Suprapubic skin (tissue), 4 donors: ENCODE measurements at places on chromosomes 12 and 14. TPM values are rescaled to one million over a fixed set of nuclear protein-coding genes. Genes with fewer than 3 reads are reported as not detected.
A peak's percentile ranks its signal among the peaks of the same experiment; 100 is the strongest.

DNA sequence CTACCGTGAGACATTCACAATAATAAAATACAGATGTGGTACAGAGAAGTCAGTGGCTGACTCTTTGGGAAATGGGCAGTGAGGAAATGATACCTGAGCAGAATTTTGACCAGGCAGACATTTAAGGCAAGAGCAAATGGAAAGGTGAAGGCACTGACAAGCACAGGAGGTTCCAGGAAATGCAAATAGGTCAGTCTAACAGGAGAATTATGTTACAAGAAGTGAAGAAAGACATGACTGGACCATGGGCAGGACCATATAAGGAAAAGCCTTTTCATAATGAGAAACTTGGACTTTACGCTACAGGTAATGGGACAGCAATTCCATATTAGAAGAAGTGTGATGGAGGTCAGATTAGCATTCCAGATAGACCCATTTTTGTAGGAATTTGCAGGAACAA lies 338.9 kb downstream of the PDZRN4 start:
- DNase-seq = no peak

DNA sequence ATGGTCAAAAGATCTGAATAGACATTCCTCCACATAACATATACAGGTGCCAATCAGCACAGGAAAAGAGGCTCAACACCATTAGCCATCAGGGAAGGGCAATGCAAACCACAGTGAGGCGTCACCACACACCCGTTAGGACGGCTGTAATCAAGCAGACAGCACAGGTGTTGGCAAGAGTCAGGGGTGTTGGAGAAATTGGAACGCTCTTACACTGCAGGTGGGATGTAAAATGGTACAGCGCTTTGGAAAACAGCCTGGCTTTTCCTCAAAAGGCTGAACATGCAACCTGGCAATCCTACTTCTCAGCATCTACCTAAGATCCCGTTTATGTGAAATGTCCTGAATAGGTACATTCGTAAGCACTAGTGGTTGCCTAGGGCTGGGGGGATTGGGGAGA lies 21.5 kb upstream of the MMP17 start:
- no peak for DNase-seq

- DNase-seq = no peak
Measured at GRCh38 chr14:24920265-24921075, 129.5 kb downstream of the STXBP6 start.

- DNase-seq = no peak
Measured at GRCh38 chr12:6758506-6759095, 5.7 kb upstream of the MLF2 start.

GRCh38 chr12:64145226-64145625 lies 76.9 kb downstream of the KICS2 start:
- no peak for DNase-seq

DNA sequence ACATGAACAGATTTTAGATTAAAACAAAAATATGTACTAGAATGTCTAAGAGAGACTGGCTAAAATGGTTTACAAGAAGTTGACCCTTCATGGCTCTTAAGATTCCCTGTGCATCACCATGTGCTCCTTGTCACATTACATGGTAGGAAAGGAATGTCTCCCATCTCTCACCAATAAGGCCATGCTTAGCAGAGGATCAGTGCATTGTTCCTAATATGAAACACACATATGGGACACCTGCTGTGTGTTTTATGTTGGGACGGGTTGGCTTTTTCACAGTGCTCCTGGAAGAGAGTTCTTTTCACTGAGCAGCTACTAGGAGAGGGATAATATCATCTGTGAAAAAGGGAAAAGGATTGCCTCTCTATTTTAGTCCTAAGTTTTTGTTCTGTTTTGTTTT lies 9.6 kb downstream of the PFKM start:
- no peak for DNase-seq

DNA sequence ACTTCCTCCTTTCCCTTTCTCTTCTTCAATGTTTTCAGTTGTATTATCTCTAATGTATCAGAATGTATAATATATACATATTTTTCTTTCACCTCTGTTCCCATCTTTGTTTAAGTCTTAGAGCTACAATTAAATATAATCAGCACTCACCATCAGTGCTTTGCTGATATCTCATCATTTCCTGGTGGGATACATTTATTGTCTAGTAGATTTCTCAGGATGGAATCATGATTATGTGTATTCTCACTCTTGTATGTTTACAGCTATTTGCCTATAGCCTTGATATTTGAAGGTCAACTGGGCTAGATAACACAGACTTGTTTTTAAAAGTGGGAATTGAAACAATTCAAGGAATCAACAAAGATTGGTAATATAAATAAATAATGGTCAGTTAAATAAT lies 124.9 kb upstream of the EEA1 start:
- no peak for DNase-seq

GRCh38 chr12:122895320-122895703 lies 612 bp downstream of the VPS37B start:
- no peak for DNase-seq

GRCh38 chr12:64780132-64780530 lies 20.9 kb upstream of the GNS start:
- no peak for DNase-seq

DNA sequence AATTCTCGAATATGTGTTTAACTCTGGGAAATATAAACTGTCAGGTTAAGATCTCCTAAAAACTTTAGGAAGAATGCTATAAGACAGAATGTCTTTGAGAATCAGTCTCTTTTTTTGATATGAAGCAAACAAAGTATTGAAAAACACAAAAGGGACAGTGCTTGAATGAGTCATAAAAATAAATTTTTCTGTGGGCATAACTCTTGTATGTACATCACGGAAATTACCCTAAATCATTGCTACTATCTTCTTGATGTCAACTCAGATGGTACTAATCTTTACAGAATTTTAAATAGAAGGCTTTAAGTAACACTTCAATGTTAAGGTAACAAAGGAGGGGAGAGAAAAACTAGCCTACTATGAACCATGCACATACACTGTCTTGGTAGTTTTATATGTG lies 244.0 kb upstream of the AMIGO2 start:
- DNase-seq = no peak

- peak; percentile 90 for DNase-seq
Measured at GRCh38 chr14:94342334-94342934, 19.3 kb upstream of the SERPINA6 start.

DNA sequence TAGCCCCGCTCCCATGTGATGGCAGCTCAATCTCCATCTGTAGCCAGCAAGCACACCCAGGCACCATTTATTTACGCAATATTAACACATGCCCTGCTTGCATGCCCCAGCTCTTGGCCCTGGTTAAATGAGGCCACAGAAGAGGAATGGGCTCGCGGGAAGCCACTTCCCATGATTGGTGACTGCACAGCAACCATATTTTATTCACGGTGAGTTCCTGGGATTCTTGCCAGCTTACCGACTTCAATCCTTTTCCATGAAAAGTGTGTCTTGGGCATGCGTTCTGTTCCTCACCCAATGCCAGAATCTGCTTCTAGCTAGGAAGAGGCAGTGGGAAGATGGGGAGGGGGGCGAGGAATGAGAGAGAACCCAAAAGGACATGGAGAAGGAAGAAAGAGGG lies 54.7 kb downstream of the PITPNM2 start:
- DNase-seq = no peak

DNA sequence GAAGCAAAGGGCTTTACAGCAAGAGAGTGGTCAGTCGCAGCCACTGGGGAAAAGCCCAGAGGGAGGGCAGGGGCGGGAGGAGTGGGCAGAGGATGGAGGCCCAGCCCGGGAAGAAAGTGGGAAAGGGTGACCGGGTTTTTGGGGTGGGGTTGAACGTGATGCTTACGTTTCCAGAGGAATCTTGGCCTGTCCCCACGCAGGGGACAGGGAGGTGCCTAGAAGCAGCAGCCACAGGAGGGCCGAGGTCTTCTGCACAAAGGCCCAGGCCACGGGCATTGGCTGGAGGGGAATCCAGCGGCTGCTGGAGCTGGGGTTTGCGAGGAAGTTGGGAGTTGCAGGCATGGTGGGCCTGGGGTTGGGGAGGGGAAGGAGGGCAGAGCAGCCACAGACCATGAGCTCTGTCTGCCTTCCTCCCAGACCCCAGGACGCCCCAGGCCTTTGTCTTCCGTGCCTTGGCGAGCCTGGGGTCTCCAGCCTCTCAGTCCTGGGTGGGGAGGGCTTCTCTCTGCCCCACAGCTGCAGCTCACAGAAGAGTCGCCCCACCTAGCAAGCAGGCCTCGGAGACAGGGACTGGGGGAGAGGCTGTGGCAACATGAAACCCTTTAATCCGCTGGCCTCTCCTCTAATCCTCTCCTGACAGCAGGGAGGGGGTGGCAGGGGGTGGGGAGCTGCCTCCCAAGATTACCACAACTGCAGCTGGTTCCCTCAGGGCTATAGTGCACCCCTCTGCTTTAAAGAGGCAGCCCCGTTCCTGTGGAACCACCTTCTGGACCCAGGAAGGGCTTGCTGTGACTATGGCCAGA lies at the start of gene CACNA2D4:
Gene CACNA2D4 (minus strand): TSS at position 572 of the 803 bp plus-strand sequence. CDS start 179 bp downstream, at position 393.
- peak; percentile 65 for DNase-seq

GRCh38 chr12:31785318-31785717 lies 56.5 kb upstream of the AMN1 start:
- DNase-seq = no peak

GRCh38 chr12:106269150-106269771 lies 21.4 kb upstream of the CKAP4 start:
- DNase-seq = no peak

- DNase-seq = no peak
Measured at GRCh38 chr14:24443053-24443665, 583 bp upstream of the SDR39U1 start.

GRCh38 chr12:113227686-113228391 lies 6.6 kb downstream of the TPCN1 start:
- DNase-seq = no peak

DNA sequence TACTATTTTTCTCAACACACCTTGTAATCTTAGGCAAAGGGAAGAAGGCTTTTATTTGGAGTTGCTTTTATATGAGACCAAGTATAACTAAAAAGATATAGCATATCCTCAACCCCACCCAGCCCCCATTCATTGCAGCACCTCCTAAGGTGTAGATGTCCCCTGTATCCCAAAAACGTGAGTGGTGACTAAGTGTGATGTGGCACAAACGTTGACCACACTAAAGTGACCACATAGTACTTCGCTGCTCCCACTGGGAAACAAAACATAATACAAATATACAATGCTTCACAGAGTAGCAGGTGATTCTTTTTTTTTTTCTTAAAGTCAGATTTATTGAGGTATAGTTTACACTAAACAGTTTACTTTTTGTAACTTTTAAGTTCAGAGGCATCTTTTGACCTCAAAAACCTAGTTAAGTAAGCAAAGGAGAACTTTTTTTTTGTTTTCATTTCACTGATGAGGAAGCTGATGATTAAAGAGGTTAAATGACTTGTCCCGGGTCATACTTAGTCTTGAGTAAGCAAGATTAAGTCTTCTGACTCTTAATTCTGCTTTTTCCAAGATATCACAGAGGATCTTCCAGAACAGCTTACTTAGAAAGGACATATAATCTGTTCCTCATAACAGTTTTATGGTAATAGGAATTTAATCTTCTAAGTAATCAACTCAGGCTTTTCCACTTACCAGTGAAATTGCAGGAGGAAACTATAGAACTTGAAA lies 245.2 kb upstream of the PLEKHG7 start:
- no peak for DNase-seq

GRCh38 chr12:13044002-13044905 lies at the start of gene FAM234B:
Gene FAM234B (plus strand): TSS chr12:13044381. CDS start chr12:13044404, 23 bp downstream.
- DNase-seq = peak; percentile 86

DNA sequence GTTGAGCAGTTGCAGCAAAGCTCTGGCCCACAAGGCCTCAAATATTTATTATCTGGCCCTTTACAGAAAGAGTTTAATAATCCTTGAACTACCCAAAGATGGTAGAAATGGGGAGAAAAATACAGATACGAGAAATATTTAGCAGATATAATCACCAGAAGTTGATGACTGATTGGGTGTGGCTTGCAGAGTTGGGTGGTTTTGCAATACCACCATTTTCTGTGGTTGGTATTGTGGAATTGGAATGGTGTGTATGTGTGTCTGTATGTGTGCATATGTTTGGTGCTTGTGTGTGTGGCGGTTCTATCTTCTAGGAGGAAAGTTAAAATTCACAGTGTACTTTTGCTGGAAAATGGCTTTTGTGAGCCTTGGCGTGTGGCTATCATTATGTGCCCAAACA lies 85.4 kb upstream of the MANSC4 start:
- no peak for DNase-seq

GRCh38 chr12:1505576-1505975 lies 88.8 kb downstream of the FBXL14 start:
- no peak for DNase-seq

GRCh38 chr12:105253866-105254513 lies 18.0 kb upstream of the APPL2 start:
- DNase-seq = no peak

DNA sequence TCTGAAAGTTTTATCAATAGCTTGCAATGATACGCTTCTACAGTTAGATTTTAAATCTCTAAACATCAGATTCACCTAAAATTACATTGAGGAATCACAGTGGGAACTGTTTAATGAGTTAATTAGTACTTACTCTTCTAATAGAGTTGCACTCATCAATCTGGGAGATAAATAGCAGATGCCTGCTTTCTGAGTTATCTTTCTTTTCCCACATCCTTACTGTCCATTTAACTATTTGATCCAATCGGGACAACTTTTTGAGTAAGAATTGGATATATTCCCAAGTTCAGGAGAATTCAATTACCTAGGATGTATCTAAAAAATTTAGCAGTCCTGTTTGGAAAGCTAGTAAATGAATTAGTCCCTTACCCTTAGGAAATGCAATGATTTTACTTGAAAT lies 162.3 kb downstream of the KCNH5 start:
- DNase-seq = no peak

- DNase-seq = peak; percentile 81
Measured at GRCh38 chr12:131074221-131075083, 120.7 kb downstream of the ADGRD1 start.

DNA sequence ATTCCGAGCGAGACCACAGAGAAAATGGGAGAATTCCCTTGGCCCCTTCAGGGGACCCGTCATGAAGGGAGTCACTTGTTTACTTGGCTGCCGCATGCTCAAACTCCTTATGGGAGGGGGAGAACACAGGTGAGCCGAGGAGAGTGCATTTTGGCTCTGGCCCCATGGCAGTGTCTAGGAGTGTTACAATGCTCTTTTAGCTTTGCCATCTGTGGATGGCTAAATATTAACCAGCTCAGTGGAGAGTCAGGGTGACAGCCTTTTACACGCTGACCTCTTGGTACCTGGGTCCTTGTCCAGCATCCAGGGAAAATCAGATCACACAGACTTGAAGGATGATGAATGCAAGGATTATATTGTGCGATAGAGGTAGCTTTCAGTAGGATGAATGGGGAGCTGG lies 146.4 kb upstream of the ATXN7L3B start:
- DNase-seq = no peak

Gene CEP83
- total RNA-seq = 18.4 TPM

Gene SLC25A47
- 1.4 TPM for total RNA-seq

Gene CD27
- not detected for total RNA-seq

Gene SLC6A13
- not detected for total RNA-seq

Gene ABCD2
- 0.72 TPM for total RNA-seq

Gene TMEM121
- 1.7 TPM for total RNA-seq

Gene FOXN4
- not detected for total RNA-seq

Gene TBX3
- total RNA-seq = 35.6 TPM
